ENCODE measurements at places on chromosomes 1 and 21. TPM values are rescaled to one million over a fixed set of nuclear protein-coding genes. Genes with fewer than 3 reads are reported as not detected.

GRCh38 chr1:31913968-31914367 lies 24.2 kb downstream of the PTP4A2 start:
- no peak overlapping the region for H3K27ac ChIP-seq
- no peak for DNase-seq
- no peaks in the 10 kb centered on the region for H3K36me3 ChIP-seq
- no peaks in the 10 kb centered on the region for H3K4me1 ChIP-seq
- no peaks in the 10 kb centered on the region for H3K27me3 ChIP-seq

GRCh38 chr1:160168609-160169369 lies 17.4 kb downstream of the ATP1A4 start:
- no peak overlapping the region for H3K4me3 ChIP-seq
- no peaks in the 10 kb centered on the region for H3K27me3 ChIP-seq
- no peaks in the 10 kb centered on the region for H3K36me3 ChIP-seq
- no peaks in the 10 kb centered on the region for H3K4me1 ChIP-seq
- H3K27ac ChIP-seq = no peak overlapping the region
- DNase-seq = no peak

DNA sequence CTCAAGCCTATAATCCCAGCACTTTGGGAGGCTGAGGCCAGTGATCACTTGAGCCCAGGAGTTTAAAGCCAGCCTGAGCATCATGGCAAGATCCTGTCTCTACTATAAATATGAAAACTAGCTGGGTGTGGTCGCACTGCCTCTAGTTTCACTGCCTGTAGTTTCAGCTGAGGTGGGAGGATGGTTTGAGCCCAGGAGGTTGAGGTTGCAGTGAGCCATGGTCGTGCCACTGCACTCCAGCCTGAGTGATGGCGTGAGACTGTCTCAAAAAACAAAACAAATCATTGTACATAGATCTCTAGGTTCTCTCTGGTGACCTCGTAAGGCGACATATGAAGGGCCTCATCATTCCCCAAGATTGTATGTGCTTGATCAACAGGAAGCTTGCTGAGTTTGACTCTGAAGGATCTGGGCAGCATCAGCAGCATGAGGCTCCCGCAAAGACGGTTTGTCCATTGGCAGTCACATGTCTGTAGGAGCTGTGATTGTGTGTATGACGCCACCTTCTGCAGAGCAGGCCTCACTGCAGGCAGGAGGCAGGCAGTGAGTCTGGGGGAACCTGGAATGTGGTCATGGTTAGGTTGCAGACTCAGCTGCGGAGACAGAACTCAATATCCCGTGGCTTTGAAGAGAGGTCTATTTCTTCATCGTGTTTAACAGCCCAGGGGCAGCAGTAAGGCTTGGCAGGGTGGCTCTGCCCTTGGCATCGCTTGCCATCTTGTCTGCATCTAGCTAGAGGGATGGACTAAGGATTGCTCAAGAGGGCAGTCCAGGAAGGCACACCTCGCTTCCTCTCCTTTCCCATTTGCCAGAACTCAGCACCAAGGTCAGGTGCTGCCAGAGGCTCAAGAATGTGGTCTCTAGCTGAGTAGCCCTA lies 14.0 kb downstream of the ATP5PO start:
- peak overlapping the region; percentile 19 for H3K27ac ChIP-seq
- peaks cover 4% of the 10 kb centered on the region for H3K4me1 ChIP-seq
- no peak for DNase-seq

GRCh38 chr1:204161609-204162493 lies 4.3 kb downstream of the REN start:
- H3K27ac ChIP-seq = no peak overlapping the region
- no peaks in the 10 kb centered on the region for H3K4me1 ChIP-seq
- no peaks in the 10 kb centered on the region for H3K27me3 ChIP-seq
- DNase-seq = no peak

ERICH3 gene
- 0.42 TPM for total RNA-seq

Data from aorta (tissue), 5 donors.